AG10803 (cell line): ENCODE measurements at places on chromosomes 2 and 18.

DNA sequence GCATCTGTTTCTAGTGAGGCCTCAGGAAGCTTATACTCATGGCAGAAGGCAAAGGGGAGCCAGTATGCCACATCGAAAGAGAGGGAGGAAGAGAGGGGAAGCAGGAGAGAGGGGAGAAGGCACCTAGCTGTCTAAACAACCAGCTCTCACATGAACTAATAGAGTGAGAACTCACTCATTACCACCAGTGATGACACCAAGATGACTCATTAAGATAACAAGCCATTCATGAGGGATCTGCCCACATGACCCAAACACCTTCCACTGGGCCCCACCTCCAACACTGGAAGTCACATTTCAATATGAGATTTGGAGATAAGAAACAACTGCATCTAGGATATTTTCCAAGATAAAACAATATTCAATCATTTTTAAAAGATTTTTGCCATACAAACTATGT, 753.9 kb upstream of the ZEB2 start:
- no peak for DNase-seq

- peak; percentile 67 for DNase-seq
These were observed 20.8 kb downstream of the PRPF40A start for GRCh38 chr2:152696476-152696875.

- DNase-seq: peak; percentile 94
These were observed 423.3 kb downstream of the LPIN1 start for GRCh38 chr2:12169721-12170120.

DNA sequence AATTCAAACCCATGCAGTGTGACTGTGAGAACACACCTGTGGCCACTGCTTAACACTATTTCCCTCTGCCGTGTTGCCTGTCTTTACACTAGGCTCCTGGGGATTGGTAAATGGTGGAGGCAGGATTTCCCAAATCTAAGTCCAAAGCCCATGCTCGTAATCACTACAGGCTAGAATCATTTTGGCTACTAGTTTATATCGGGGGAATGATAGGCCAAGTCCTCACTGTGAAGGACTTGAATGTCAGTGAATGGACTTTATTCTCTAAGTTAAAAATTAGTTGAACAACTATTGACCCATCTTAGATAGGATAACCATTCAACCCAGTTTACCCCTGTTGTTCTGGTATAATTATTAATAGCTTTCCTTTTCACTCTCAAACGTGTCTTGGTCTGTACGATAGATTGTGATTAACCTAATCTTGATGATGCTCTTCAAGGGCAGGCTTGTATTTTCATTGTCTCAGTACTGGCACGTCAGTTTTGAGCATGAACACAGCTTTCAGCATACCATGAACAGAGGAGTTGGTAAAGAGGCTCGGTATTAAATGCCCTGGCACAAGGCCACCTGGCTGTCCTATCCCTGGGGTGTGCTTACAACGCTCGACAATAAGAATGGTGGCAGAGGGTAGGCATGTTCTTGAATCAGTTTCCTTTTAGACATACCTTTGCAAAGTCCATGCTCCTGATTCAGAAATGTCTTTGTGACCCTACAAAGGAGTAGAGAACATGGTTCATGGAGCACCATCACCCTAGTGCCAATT, 148.8 kb downstream of the RTN4 start:
- DNase-seq: no peak

DNA sequence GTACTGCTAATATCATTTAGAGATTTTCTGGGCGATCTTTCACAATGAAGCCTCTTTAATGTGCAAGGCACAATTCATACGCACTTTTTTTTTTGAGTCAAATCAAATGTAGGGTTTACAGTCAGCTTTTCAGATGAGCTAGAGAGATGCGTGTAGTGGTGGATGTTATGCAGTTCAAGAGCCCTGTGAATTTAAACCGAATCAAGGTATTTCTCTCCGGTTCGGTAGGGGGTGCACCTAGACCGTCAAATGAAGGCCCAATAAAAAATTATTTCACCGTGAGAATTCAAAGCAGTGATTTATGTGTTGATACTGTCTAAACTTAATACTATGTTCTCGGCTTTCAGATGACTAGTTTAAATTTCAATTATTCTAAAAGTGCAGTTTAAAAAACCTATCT, 1.1 kb downstream of the PTH2R start:
- DNase-seq: no peak

DNA sequence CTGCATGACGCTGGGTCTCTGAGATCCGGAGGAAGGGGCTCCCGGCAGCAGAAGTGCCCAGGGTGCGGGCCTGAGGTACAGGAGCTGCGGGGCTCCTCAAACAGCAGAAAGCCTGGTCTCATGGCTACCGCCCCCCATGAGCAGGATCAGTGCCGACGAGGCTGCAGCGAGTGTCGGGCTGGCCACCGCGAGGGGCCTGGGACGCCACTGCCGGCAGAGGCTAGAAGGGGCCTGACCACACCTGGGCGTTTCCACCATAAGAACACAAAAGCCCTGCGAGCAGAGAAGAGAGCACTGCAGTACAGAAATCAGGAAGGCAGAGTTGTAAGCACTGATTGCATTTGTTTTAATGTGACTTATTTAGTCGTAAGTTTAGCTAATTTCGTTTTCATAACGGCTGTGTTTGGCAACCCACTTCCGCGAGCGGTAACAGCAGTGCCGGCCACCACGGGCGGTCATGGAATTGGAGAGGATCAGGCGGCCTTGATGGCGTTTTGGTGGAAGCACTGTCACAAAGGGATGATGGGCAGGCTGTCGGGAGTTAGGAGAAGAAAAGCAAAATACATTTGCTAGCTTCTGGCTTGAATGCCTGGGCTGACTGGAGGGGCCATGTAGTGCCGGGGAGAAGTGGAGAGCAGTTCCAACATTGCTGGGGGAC, 117.4 kb downstream of the HDAC4 start:
- no peak for DNase-seq

- DNase-seq: peak; percentile 76
These were observed 112.3 kb downstream of the MEP1B start for GRCh38 chr18:32301976-32302743.

- no peak for DNase-seq
These were observed 51.8 kb downstream of the EPB41L5 start for GRCh38 chr2:120064664-120065063.

DNA sequence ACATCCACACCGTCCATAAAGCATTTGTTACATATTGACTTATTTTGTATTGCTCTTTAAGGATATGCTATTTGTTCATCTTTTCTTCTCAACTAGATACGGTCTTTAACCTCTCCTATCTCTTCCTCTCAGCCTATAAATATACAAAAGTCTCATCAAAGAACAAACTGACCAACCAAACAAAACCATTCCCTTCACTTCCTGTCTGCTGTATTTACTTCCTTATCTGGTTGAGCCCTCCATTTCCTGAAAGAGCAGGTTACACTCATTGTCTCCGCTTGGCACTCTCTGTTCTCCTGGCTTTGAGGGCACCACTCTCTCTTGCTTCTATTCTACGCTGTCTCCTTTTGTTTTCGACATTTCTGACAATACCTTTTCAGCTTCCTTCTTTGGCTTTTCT, 431.9 kb upstream of the TCF4 start:
- no peak for DNase-seq

DNA sequence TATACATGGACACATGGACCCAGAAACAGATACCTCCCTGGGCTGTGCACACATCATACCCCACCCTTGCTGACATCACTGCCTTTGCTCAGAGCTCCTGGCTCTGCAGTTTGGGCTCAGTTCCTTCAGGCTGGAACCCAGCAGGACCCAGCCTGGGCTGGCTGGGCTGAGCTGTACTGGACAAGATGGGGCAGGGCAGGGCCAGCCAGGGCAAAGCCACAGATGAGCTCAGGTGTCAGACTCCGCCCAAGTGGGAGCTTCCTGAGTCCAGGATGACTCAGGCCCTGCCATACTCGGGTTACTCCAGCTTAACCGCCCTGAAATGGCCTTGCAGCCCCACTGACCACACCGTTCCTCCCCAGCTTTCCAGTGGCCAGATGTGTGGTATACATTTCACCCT, 284.9 kb downstream of the OSR1 start:
- DNase-seq: peak; percentile 23

DNA sequence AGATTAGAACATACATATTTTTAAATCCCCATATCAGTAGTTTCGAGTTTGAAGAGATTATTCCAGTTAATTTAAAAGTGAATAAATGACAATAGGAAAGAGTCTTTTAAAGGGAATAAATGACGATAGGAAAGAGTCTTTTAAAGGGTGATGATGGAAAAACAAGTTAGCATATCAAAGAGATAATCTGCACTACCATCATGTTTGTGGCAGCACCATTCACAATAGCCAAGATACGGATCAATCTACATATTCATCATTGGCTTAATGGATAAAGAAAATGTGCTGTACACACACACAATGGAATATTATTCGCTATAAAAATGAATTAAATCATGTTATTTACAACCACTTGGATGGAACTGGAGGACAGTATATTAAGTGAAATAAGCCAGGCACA, 15.0 kb downstream of the ATG16L1 start:
- no peak for DNase-seq

DNA sequence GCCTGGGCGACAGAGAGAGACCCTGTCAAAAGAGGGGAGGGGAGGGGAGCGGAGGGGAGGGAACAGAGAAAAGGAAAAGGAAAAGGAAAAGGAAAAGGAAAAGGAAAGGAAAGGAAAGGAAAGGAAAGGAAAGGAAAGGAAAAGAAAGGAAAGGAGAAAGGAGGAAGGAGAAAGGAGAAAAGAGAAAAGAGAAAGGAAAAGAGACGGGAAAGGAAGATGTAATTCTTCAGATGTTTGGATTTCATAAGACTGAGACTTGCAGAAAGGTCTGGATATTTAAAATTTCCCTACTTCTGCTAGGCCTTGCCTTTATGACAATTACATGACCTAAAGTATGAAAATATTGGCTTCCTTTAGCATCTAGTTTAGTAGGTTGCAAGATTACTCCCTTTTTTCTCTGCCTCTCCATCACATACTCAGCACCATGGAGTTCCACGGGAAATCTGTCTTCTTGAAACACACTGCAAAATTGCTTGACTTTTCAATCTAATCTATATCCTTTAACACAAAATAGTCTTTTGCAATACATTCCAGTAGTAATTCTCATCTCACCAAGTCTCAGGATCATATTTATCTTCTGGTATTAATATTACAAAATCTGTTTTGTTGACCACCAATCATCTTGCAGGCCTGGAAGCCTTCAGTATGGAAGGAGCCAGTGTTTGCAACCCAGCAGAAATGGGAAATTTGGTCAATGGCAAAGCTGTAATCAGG, 383.5 kb downstream of the ZEB2 start:
- peak; percentile 9 for DNase-seq

- no peak for DNase-seq
These were observed 48.4 kb downstream of the PLEK start for GRCh38 chr2:68413466-68413865.

DNA sequence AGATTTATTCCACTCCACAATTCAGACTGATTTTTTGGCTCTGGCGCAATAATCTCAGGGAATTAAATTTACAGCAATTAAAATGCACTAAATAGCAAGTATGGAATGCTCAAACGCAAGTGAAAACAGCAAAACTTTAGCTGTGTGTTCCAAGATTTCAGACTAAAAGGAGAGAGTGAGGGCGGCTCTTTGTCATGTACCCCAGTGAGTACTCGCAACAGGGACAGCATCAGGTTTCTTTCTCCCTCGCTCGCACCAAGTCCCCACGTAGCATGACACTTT, 1.1 kb downstream of the ROCK2 start:
- no peak for DNase-seq

DNA sequence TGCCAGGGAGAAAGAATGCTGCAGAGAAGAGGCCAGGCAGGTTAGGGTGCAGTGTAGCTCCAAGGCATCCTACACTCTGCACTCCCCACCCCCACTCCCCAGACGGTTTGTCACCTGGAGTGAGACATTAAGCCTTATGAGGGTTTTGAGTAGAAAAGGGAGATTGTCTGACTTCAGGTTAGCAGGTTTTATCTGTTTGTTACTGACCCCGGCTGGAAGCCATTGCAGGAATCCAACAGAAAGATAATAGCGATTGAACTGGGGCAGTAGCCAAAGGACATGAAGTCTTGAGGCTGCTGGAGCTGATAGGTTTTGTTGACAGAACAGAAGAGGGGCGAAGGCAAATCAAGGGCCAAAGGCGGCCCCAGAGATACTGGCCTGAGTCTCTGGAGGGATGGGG, 36.0 kb upstream of the OR6B3 start:
- no peak for DNase-seq

DNA sequence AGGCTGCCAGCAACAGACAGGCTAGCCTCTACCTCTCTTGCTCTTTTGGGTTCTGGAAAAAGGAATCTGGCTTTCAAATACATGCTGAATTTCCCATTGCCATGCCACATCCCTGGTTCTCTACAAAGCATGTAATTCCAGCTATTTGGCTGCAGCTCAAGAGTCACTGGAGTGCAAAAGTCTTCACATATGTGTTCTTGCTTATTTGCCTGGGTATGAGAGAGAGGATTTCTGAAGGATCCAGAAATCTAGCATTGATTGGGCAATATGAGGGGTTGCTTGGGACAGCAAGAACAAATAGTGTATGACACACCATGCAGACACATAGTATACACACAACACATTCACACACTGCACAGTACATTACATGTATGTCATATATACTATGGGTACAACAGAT, 30.7 kb upstream of the LGALSL start:
- DNase-seq: peak; percentile 12

DNA sequence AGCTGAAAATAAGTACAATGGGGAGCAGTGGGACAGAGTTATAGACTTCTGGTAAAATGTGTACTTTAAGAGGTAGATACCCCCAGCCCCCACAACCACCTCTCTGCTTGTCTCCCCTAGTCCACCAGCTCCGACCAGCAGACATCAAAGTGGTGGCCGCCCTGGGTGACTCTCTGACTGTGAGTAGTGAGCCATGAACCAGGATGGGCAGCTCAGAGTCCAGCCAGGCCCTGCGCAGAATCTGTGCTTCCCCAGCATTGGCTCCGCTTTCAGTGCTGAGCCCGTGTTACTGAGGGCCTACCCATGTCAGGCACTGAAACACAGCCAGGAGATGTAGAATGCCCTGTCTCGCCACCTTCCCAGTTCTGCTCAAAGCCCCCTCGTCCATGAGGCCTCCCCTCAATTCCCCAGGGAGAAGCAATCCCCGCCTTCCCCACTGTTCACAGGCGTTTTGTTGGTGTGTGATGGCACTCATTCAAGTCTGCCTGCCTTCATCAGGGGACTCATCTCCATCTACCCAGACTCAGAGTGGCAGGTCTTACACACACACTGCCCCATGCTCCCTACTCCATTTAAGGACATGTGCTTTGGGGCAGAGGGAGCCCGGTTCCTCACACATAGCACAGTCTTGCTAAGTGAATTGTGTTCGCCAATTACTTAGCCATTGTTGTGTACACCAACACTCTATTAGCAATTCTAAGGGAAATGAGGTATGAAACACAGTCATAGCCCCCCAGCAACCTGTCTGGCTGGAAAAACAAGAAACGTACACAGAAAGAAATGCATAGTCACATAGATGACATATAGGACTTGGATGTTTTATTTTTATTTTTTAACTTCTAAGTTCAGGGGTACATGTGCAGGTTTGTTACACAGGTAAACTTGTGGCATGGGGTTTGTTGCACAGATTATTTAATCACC, 122.6 kb downstream of the PLB1 start:
- DNase-seq: no peak

- DNase-seq: peak; percentile 54
These were observed 85.1 kb upstream of the ACAA2 start for GRCh38 chr18:49898421-49898820.

- DNase-seq: no peak
These were observed 40.5 kb downstream of the CNTNAP5 start for GRCh38 chr2:124065636-124066035.
